ELF-1 (cell line): ENCODE measurements at places on chromosomes 13 and 19.

GRCh38 chr13:80177327-80177726 is 163.6 kb downstream of the SPRY2 start:
- DNase-seq = peak; percentile 67

- no peak for DNase-seq
These were observed 22.7 kb downstream of the SGCG start for GRCh38 chr13:23203516-23203915.

DNA sequence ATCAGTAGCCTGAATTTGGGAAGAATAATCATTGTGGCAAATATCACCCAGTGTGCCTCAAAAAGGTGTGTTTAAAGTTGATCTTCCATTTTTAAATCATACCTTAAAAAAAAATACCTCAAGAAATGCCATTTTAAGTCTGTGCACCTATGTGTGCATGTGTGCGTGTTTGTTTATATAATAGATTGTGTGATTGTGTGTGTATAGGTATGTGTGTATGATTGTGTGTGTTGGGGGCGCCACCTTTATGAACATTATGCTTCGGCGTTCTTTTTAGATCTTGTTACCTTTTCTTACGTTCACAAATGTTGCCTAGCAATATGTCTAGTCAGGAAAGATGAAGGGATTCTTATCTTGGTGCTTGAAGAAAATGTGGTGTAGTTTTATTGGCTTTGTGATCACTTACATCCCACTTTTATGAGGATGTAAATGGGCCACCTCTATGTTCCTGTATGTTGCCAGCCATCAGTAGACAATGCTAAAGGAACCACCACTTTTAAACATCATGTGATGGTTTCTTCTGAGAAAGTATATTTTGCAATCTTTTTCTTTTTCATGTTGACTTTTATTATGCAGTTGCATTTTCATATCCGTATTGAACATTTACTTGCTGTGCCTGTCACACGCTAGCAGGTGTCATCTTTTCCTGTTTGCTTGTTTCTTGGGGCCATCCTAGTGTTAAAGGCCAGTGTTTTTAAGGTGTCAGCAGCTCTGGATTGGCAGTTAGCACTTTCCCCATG is 2.2 kb upstream of the IRS2 start:
- no peak for DNase-seq

DNA sequence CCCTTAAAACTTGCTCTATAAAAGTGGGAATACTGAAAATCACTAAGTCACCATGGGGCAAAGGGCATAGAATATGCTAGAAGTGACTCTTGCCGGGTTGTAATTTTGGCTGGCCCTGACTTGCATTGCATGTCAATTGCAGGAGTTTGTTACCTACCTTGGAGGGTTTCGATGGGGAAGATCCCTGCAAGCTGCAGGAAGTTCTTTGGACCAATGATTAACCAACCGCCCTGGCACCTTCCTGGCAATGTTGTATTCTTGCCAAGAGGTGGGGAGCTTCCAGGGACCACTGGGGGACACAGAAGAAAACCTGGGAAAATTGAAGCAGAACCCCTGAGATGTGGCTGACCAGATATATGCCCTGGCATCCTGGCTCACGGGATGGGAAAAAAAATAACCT is 235.8 kb downstream of the B3GLCT start:
- DNase-seq = no peak

GRCh38 chr19:53652476-53652875 is 20.7 kb downstream of the DPRX start:
- no peak for DNase-seq

GRCh38 chr13:20699715-20700114 is 3.8 kb upstream of the IL17D start:
- DNase-seq = no peak

- no peak for DNase-seq
These were observed 189.0 kb upstream of the KLHL1 start for GRCh38 chr13:70297189-70297616.

DNA sequence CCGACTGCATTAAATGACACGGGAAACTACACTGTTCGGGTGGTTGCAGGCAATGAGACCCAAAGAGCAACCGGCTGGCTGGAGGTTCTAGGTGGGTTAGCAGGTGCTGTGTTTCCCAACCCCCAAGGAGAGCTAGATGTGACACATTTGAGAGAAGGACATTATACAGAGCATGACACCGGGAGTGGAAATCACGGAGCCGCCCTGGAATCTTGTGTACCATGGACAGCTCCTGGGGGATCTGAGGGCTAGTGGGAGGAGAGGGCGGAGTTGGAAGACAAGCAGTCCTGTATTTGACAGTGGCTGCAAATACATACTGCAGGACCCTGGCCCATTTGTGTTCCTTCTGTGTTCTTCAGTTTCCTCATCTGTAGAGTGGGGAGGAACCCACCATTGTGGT is 2.3 kb downstream of the CEACAM18 start:
- DNase-seq = peak; percentile 62

- DNase-seq = peak; percentile 71
These were observed 100.4 kb upstream of the GJB6 start for GRCh38 chr13:20332361-20333096.

DNA sequence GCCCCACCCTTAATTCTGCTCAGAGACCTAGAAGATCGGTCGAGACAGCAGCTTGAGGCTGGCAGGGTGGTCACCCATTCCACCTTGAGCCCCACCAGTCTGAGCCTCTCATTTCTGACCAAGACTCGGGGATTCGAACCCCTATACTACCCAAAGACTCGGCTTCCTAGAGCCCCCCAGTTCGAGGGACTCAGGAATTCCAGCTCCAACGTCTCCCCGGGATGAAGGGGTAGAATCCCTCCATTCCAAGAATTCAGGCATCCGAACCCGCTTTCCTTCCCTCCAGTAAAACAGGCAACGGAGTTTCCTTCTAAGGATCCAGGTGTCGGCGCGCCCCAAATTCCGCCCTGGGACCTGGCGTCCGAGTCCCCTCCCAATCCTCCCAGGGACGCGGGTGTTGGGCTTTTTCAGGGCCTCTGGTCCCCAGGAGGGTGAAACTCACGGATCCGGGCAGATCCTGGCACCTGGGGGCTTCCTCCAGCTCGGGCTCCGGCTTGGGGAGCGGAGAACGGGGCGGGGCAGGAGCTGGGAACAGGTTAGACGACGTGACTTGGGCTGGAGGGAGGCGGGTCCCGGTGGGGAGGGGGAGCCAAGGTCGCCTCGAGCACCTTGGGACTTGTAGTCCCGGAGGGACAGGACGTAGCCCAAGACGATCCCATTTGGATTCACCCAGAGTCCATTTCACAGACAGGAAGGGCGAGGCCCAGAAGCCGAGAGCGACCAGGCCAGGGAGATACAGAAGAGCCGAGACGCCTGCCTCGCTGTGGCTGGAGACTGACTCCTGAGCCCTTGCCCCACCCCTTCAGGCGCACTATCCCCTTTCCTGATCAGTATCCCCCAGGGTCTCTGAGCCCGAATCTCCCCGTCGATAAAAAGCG is at the start of gene PPP1R13L:
Gene PPP1R13L (minus strand): TSS at position 513 of the 878 bp plus-strand sequence. CDS start 6,751 bp downstream, outside the sequence.
- peak; percentile 97 for DNase-seq

GRCh38 chr19:56538761-56539263 is at the start of gene ZFP28:
Gene ZFP28, plus strand, starts transcription at chr19:56538948. Its CDS starts 71 bp downstream, at chr19:56539019.
- peak; percentile 64 for DNase-seq

- DNase-seq = no peak
These were observed 122.3 kb downstream of the PCCA start for GRCh38 chr13:100211016-100211710.

DNA sequence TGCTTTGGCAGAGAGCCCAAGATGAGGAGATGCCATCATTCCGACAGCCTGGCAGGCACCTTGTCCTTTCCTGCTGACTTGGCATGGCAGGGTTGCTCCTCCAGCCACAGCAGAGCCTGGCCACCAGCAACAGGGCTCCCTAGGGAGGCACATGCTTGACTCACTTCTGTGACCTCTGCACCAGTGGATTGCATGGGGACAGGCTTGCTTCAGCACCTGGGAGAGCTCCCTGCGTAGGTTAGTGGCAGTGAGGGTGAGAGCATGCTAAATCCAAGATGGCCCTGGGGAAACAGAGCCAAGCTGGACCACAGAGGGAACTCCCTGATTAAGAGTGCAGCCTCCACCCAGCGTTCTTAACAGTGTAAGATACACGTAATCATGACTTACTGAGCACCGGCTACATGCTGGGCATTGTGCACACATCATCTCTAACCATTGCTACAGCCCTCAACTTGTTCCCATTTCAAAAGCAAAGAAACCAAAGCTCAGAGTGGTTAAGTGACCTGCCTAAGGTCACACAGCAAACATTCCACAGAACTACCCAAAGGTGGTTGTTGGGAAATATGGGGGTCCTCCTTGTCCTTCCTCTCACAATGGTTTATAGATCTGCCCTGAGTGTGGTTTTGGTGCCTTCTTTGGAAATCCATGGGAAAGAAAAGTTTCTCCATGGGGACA is 116.6 kb upstream of the UQCRFS1 start:
- DNase-seq = peak; percentile 74

DNA sequence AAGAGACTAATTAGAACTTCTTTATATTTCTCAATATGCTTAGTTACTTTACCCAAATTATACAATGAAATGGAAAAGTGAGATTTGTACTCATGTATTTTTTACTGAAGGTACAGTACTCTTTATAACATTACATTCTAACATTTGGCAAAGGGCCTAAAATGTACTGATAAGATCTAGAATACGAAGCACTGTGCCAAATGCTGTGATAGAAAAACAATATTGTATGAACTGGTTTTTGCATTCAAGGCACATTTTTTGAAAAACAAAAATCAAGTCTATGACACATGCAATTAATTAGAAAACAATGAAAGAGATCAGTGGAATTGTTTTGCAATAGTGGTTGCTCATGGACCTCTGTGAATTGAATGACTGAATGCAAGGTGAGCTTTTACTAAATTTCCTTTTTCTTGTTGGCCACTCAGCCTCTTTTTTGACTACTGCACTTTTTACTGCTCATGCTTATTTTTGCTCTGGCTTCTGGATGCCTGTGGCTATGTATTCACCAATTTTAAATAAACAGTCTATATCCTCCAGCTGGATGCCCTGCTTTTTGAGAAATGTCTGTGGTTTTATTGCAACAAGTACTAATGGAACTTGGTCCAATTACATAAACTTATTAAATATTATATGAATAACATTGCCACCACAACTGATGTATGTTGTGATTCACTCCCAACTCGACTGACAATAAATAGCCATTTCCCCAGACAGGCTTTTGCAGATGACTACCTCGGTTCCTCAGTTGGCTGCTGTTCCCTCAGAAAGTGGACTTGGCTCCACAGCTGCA is 41.4 kb upstream of the OBI1 start:
- DNase-seq = no peak

DNA sequence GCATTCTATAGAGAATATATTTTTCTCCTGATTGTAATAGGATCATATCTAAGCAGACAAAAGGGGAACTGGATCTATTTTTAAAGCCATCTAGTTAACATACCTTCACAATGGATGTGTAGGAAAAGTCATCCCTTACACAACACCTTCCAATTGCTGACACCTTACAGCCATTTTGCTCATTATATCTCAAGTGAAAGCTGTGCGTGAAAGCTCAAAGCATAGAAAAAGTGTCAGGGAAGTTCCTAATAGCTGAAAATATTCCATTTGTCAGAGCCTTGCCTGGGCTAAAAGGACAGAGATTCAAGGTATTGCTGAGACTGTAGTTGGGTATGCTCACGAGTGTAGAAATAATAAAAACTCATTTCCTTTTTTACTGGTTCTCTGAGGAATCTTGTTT is 340.6 kb upstream of the KLHL1 start:
- DNase-seq = no peak

GRCh38 chr13:110937511-110938285 is 22.8 kb upstream of the ANKRD10 start:
- no peak for DNase-seq

DNA sequence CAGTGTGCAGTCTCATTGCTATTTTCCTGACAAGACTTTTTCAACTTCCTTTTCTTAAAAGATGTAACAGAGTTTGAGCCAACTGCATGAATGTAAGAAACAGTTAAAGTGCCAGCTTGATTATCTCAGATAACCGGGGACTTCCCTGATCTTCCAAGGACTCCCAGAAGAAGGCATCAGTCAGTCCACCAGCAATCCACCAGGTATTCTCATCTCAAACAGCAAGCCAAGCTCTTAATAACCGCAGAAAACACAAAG is 350.1 kb downstream of the LIG4 start:
- no peak for DNase-seq

- DNase-seq = no peak
These were observed 16.2 kb downstream of the PLPP2 start for GRCh38 chr19:275000-275399.

GRCh38 chr13:30639671-30640070 is 22.0 kb downstream of the USPL1 start:
- DNase-seq = no peak

- no peak for DNase-seq
These were observed 108.4 kb upstream of the CLDN10 start for GRCh38 chr13:95444006-95444730.

GRCh38 chr13:99078017-99078771 is 100.3 kb upstream of the DOCK9 start:
- DNase-seq = no peak

- no peak for DNase-seq
These were observed 2.2 kb downstream of the ARHGEF7 start for GRCh38 chr13:111117289-111117688.

DNA sequence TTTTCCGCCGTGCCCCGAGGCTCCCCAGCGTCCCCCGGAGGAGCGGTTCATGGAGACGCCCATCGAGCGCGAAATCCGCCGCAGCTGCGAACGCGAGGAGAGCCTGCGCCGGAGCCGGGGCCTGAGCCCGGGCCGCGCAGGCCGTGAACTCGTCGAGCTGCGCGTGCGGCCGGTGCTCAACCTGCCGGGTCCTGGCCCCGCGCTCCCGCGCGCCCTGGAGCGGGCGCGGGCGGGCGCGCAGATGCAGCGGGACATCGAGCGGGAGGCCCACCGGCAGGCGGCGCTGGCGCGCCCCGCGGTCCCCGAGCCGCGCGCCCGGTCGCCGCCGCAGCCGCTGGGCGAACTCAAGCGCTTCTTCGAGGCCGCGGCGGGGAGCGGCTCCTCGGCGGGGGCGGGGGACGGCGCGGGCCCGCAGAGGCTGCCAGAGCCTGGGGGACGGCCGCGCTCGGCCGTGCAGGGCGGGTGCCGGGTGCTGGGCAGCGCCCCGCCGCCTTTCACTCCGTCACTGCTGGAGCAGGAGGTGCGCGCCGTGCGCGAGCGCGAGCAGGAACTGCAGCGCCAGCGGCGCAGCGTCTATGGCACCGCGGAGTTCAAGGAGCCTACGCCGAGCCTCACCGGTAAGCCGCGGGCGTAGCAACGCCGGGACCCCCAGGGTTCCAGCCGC is 807 bp downstream of the MISP3 start:
- DNase-seq = peak; percentile 57

DNA sequence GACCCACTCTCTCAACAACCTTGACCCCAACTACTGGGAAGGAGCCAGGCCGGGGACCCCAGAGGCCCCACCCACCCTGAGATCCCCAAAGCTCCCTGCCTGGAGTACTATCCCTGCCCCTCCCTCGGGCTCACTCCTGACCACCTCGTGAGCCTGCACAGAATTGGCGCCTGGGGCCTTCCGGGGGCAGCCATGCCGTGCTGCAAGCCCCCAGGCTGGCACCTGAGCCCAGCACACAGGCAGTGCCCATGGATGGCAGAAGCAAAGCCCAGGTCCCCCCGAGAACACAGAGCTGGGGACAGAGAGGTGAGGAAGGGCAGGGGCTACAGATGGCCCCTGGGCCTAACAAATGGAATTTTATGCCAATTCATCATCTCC is 13.9 kb downstream of the LSM4 start:
- no peak for DNase-seq
